SJSA1 (cell line): ENCODE measurements at places on chromosomes 3 and 15. TPM values are rescaled to one million over a fixed set of nuclear protein-coding genes. Genes with fewer than 3 reads are reported as not detected.

DNA sequence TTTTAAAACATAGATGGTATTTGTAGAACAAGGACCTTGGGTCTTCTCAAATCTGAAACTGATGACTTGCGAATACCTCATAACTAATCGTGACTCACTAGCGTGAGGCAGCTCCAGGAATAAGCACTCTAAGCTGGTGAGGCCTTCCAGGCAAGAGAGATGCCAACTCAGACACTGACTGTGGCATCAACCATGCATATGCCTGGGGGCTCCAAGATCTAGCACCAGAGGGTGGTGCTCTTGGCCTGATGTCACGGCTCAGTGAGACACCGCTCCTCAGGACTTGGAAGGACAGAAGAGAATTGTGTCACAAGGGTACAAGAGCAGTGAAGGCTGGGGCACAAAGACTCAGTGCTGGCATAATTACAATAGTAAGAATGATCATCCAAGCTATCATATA is 125.0 kb upstream of the TRIM42 start:
- H3K36me3 ChIP-seq: no peaks in the 10 kb centered on the region
- no peak for DNase-seq
- no peak overlapping the region for H3K27ac ChIP-seq
- H3K4me1 ChIP-seq: no peaks in the 10 kb centered on the region
- no peaks in the 10 kb centered on the region for H3K27me3 ChIP-seq

GRCh38 chr3:184662187-184662586 is 49.7 kb downstream of the MAGEF1 start:
- H3K4me3 ChIP-seq: no peak overlapping the region
- no peaks in the 10 kb centered on the region for H3K36me3 ChIP-seq
- no peak for DNase-seq
- H3K27me3 ChIP-seq: no peaks in the 10 kb centered on the region
- H3K4me1 ChIP-seq: peaks cover 5% of the 10 kb centered on the region

Gene SLC9C1
- not detected in 2 replicates for total RNA-seq

- no peaks in the 10 kb centered on the region for H3K36me3 ChIP-seq
- no peak overlapping the region for H3K4me3 ChIP-seq
- H3K4me1 ChIP-seq: no peaks in the 10 kb centered on the region
- no peak overlapping the region for H3K27ac ChIP-seq
- DNase-seq: no peak
- peaks cover 12% of the 10 kb centered on the region for H3K27me3 ChIP-seq
Measured at GRCh38 chr3:195802261-195802701, 9.4 kb downstream of the MUC4 start.

GRCh38 chr3:31839144-31839917 is 141.7 kb downstream of the OSBPL10 start:
- no peak overlapping the region for H3K27ac ChIP-seq
- no peaks in the 10 kb centered on the region for H3K36me3 ChIP-seq
- H3K4me3 ChIP-seq: no peak overlapping the region
- H3K4me1 ChIP-seq: no peaks in the 10 kb centered on the region
- no peak for DNase-seq

Gene GPR15
- not detected in 2 replicates for total RNA-seq

DNA sequence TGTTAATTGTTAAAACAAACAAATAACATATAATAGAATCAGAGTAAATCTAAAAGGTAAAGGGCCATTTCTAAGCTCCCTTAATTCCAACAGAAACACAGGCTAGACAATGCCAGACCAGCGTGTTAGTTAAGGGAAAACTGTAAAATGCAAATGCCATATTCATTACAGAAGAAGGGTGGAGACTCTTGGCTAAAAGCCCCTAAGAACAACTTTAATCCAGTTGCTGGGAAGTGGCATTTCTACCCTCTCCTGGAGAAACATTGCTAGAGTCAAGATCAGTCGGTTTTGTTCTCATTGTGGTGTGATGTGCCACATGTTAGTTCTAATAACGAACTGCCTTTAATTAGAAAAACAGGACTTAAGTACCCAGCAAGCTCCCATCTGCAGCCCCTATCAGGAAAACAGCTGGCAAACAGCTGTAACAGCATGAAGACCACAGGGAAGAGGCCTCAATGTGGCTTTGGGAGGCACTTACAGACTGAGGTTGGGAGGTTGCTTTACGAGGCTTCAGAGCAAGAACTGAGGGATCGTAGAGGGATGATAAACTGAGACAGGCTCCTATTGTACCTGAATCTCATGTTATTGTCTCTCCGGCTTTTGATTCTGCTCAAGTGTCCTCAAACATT is 1134.8 kb downstream of the ROBO1 start:
- H3K36me3 ChIP-seq: peaks cover 3% of the 10 kb centered on the region; the same call in 1 of the 2 replicates
- no peak overlapping the region for H3K27ac ChIP-seq
- DNase-seq: no peak
- no peaks in the 10 kb centered on the region for H3K27me3 ChIP-seq

- no peak overlapping the region for H3K4me3 ChIP-seq
- no peak overlapping the region for H3K27ac ChIP-seq
- H3K4me1 ChIP-seq: no peaks in the 10 kb centered on the region; the same call in 1 of the 2 replicates
- H3K27me3 ChIP-seq: no peaks in the 10 kb centered on the region
Measured at GRCh38 chr3:51686512-51687215, 15.6 kb downstream of the TEX264 start.
